ENCODE measurements at places on chromosomes 2 and 18.

GRCh38 chr2:30716123-30716900 lies 90.9 kb downstream of the CAPN13 start:
- no peak for DNase-seq

GRCh38 chr2:8539743-8540551 lies 141.9 kb upstream of the ID2 start:
- DNase-seq = no peak

- DNase-seq = no peak
These were observed 11.7 kb upstream of the STK17B start for GRCh38 chr2:196183172-196183473.

DNA sequence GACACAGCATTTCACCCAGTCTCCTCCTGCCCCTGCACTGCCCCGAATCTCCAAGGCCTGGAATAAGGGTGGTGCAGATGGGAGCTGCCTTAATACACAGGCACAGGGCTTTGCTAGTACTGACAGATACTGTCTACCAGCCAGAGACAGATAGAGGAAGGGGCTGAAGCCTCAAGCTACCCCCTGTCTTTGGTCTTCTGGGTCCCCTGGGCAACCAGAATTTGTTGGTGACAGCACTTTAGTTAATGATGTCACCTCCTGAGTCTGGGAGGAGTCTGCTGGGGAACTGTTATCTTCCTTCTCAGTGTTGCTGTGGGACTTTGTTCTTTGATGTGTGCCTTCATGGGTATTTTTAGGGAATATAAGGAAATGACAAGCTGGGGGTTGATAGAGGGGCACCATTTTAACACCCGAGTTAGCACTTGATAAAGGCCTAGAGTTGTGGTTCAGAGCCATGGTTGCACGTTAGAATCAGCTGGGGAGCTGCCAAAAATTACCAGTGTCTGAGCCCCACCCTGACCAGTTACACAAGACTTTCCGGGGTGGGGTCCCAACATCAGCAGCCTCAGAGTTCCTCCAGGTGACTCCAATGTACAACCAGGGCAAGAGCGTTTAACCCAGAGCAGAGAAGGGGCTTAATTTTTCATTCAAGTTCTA lies 136.8 kb downstream of the SMAD7 start:
- peak; percentile 47 for DNase-seq

GRCh38 chr2:11239666-11240462 lies 84.6 kb downstream of the SLC66A3 start:
- no peak for DNase-seq

- no peak for DNase-seq
These were observed 92.5 kb upstream of the MAP2 start for GRCh38 chr2:209331291-209331844.

- DNase-seq = no peak
These were observed 23.1 kb downstream of the PDK1 start for GRCh38 chr2:172578860-172579512.

Measured in CD4-positive, alpha-beta T cell treated with Interleukin-6 for 4 hours (primary cell).